ENCODE measurements at places on chromosomes 7 and 10. TPM values are rescaled to one million over a fixed set of nuclear protein-coding genes. Genes with fewer than 3 reads are reported as not detected.

SPDYE16 gene
- total RNA-seq, result 0.28 TPM

XPNPEP1 gene
- 52.4 TPM for total RNA-seq

TSPAN33 gene
- 7.3 TPM for total RNA-seq

FGFR2 gene
- 64.2 TPM for total RNA-seq

DNA sequence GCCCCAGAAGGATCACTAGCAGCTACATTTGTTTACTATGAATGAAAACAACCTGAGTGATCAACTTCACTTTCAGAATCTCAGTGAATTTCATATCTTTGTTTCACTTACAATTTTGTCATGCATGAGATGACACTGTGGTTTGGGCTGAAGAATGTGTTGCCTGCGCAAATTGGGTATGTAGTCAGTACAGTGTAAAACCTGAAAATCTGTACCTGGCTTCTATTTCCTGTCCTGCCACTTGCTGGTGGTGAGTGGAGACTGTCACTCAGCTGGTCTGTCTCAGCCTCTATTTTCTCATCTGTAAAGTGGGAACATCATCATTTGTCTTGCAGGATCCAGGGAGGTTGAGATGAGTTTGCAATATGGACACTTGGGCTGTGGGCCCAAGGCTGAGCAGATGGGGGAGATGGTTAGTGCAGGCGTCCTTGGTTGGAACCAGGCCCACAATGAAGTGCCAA is 118.0 kb downstream of the WDFY4 start:
- H3K27ac ChIP-seq, result no peak overlapping the region
- H3K36me3 ChIP-seq, result no peaks in the 10 kb centered on the region
- H3K4me1 ChIP-seq, result peaks cover 10% of the 10 kb centered on the region
- H3K27me3 ChIP-seq, result no peaks in the 10 kb centered on the region
- H3K4me3 ChIP-seq, result no peak overlapping the region

GRCh38 chr7:80916770-80917741 is 1.8 kb downstream of the SEMA3C start:
- H3K27ac ChIP-seq, result no peak overlapping the region
- no peak overlapping the region for H3K4me3 ChIP-seq
- DNase-seq, result peak; percentile 54
- no peaks in the 10 kb centered on the region for H3K4me1 ChIP-seq
- no peaks in the 10 kb centered on the region for H3K27me3 ChIP-seq
- H3K36me3 ChIP-seq, result no peaks in the 10 kb centered on the region

- no peaks in the 10 kb centered on the region for H3K27me3 ChIP-seq
- no peaks in the 10 kb centered on the region for H3K36me3 ChIP-seq
- H3K4me3 ChIP-seq, result peak overlapping the region; percentile 59
- H3K27ac ChIP-seq, result peak overlapping the region; percentile 75
- peaks cover 12% of the 10 kb centered on the region for H3K4me1 ChIP-seq
- DNase-seq, result peak; percentile 54
Measured at GRCh38 chr10:121597504-121598262, 561 bp downstream of the FGFR2 start.

- H3K27me3 ChIP-seq, result no peaks in the 10 kb centered on the region
- H3K27ac ChIP-seq, result no peak overlapping the region
- H3K4me1 ChIP-seq, result no peaks in the 10 kb centered on the region
- H3K4me3 ChIP-seq, result no peak overlapping the region
Measured at GRCh38 chr7:123022576-123022975, 27.1 kb upstream of the TAS2R16 start.

GRCh38 chr7:29228289-29229011 is 33.9 kb downstream of the CHN2 start:
- no peaks in the 10 kb centered on the region for H3K36me3 ChIP-seq
- H3K4me3 ChIP-seq, result no peak overlapping the region
- peaks cover 5% of the 10 kb centered on the region for H3K4me1 ChIP-seq

- peak; percentile 31 for DNase-seq
- H3K36me3 ChIP-seq, result peaks cover 11% of the 10 kb centered on the region
- no peaks in the 10 kb centered on the region for H3K27me3 ChIP-seq
- no peak overlapping the region for H3K27ac ChIP-seq
Measured at GRCh38 chr10:119139464-119140067, 25.9 kb downstream of the SFXN4 start.

- H3K4me3 ChIP-seq, result no peak overlapping the region
- H3K27me3 ChIP-seq, result no peaks in the 10 kb centered on the region
- no peak overlapping the region for H3K27ac ChIP-seq
- no peaks in the 10 kb centered on the region for H3K4me1 ChIP-seq
Measured at GRCh38 chr7:41869091-41869490, 166.2 kb upstream of the INHBA start.

GRCh38 chr7:134041477-134041876 is 85.7 kb upstream of the LRGUK start:
- no peaks in the 10 kb centered on the region for H3K4me1 ChIP-seq
- DNase-seq, result no peak
- H3K4me3 ChIP-seq, result no peak overlapping the region

DNA sequence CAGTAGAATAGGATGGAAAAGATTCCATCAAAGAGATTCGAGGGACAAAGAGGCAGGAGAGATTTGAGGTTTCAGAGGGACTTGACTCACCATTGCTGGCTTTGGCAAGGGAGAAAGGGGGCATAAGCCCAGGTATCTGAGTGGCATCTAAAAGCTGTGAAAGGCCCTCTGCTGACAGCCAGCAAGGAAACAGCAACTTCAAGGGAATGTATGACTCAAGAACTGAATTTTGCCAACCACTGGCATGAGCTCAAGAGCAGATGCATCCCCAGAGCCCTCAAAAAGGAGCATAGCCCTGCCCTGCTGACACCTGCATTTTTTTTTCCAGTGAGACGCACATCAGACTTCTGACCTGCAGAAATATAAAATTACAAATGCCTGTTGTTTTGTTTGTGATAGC is 19.6 kb upstream of the ADAM12 start:
- H3K4me1 ChIP-seq, result peaks cover 12% of the 10 kb centered on the region
- H3K4me3 ChIP-seq, result no peak overlapping the region
- H3K27ac ChIP-seq, result no peak overlapping the region
- DNase-seq, result no peak
- H3K27me3 ChIP-seq, result no peaks in the 10 kb centered on the region

DNA sequence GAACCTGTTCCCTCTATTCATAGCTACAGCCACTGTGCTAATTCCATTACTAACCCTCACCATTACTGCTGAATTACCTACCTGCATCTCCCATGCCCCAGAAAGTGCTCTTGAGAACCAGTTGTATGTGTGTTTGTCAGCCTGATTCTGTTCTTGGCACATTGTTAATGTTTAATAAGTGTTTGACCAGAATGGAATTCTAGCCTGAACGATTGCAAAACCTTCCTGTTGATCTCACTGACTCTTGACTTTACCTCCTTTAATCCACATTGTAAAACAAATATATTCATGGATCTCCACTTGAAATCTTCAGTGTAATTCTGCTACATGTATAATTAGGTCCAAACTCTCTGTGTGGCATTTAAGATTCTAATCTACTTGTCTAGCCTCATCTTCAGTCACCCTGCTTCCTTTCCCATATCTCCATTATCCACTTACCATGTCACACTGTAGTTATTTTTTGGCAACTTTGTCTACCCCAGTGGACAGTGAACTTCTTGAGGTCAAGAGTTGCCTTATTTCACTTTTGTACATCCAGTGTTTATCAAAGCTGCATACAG is 4.9 kb downstream of the ZNF277 start:
- no peak overlapping the region for H3K4me3 ChIP-seq
- H3K27me3 ChIP-seq, result no peaks in the 10 kb centered on the region
- peak; percentile 85 for DNase-seq
- H3K36me3 ChIP-seq, result no peaks in the 10 kb centered on the region
- peaks cover 27% of the 10 kb centered on the region for H3K4me1 ChIP-seq

GRCh38 chr7:90061077-90061476 is 93.2 kb upstream of the STEAP1 start:
- no peak overlapping the region for H3K4me3 ChIP-seq
- DNase-seq, result no peak
- no peaks in the 10 kb centered on the region for H3K27me3 ChIP-seq
- H3K36me3 ChIP-seq, result no peaks in the 10 kb centered on the region
- no peak overlapping the region for H3K27ac ChIP-seq
- H3K4me1 ChIP-seq, result no peaks in the 10 kb centered on the region

All from lung (tissue), 17 donors.